Hematopoietic multipotent progenitor cell treated with erythropoietin and hydrocortisone succinate and interleukin-3 and kit ligand, for 6 days (in vitro differentiated cells): ENCODE measurements at places on chromosomes 3 and 15.

GRCh38 chr3:16432714-16433113 lies 80.8 kb downstream of the RFTN1 start:
- DNase-seq: no peak

- DNase-seq: no peak
Measured at GRCh38 chr3:194824701-194825111, 139.0 kb downstream of the FAM43A start.

DNA sequence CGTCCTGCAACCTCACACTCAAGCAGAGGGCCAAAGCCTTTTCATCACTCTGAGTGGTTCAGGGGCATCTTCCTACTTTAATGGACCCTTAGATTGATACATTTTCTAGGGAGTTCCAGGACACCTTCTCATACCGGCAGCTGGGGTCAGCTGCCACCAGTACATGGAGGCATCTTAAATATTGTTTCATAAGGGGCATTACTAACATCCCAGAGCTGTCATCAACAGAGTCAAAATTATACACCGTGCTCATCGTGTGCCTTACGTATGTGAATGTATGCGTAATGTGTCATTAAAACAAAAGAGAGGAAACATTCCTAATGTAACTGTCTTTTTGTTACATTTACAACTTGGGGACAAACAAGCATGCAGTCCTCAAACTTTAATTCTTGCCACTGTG lies 57.9 kb downstream of the ARNT2 start:
- no peak for DNase-seq

- DNase-seq: no peak
Measured at GRCh38 chr3:10757021-10757820, 58.8 kb upstream of the SLC6A11 start.

DNA sequence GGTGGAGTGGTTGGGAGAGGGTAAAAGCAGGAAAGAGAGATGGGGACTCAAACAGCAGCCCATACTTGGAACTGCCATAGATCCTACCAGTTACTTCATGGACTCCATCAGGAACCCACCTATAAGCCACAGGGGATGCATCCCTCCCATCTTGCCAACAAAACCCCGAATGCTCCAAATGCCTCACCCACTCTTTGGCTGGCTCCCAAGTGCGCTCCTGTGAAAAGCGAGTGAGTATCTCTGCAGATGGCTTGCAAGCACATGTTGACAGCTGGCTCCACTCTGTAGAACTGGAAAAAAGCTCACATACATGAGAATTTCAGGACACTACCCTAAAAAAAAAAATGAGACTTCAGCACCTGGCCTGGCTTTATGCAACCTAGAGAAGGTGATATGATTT lies 151.0 kb downstream of the UBE3A start:
- no peak for DNase-seq
